ENCODE measurements at places on chromosomes 16 and 17.

GRCh38 chr17:28475151-28475900, 1.9 kb downstream of the SLC13A2 start:
- DNase-seq: no peak

DNA sequence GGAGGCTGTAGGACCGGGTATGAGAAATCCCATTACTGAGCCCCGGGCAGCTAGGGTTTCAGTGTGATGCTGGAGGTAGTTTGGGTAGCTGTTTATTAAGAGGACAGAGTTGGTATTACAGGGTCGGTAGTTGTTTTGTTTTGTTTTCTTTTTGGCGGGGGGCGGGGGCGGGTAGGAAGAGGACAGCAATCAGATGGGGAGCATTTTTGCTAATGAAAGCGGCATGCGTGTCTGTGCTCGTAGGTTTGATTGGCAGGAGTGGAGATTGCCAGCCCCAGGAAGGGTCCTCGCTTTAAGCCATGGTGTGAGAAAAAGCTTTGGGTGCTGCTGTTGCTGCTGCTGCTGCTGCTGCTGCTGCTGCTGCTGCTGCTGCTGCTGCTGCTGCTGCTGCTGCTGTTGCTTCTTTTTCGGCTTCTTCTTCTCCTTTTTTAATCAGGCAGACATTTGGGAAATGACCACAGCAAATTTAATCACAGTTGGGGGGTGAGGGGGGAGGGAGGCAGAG, 498.5 kb upstream of the ZFHX3 start:
- DNase-seq: no peak

DNA sequence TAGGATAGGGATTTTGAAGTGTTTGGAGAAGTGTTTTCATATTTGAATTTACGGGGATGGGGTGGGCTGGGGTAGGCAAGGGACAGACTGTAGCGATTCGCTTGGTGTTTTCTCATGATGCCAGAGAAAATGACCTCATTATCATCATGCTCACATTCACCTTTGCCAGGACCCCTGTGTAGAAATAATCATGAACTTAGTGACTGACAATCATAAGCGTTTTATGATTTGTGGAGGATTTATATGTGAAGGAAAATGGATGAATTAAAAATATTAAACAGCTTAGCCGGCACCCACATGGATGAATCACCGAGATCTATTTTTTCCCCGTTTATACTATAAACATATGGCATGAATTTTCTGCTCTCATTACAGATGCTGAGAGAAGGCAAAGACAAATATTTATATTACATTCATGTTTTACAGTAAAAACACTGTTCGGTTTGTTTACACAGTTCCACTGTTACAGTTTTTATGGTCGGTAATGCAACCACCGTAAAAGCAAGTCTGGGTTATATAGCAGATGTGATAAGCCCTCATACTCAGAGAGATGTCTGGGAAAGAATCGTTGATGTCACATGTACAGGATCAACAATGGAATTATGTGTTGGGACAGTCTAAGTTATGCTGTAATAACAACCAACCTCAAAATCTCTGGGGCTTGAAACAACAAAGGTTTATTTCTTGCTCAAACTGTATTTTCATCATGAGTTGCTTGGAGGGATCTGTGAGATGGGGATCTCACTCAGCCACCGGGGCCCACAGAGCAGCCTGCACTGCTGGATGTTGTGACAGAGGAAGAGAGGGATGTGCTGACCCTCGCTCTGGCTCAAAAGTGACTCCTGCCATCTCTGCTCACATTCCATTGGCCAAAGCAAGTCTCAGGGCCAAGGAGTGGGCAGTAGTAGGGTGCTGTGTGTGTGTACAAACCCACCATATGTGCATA, 85.1 kb downstream of the WWOX start:
- peak; percentile 53 for DNase-seq

- no peak for DNase-seq
These were observed 41.8 kb downstream of the BRD7 start for GRCh38 chr16:50326835-50327465.

DNA sequence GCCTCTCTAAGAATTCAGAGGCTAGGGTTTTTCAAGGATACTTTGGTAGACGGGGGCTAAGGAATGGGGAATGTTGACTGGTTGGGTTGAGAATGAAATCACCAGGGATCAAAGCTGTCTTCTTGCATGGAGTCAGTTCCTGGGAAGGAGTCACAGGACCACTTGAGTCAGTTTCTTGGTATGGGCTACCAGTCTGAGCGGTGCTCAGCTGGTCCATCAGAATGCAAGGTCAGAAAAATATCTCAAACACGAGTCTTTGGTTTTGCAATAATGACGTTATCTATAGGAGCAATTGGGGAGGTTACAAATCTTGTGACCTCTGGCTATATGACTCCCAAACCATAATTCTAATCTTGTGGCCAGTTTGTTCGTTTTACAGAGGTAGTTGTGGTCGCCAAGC, 18.4 kb downstream of the CHD9NB start:
- DNase-seq: no peak

- DNase-seq: no peak
These were observed 18.0 kb downstream of the CD7 start for GRCh38 chr17:82299452-82299851.

GRCh38 chr17:28258347-28258887, 60.6 kb upstream of the TMEM97 start:
- DNase-seq: no peak

DNA sequence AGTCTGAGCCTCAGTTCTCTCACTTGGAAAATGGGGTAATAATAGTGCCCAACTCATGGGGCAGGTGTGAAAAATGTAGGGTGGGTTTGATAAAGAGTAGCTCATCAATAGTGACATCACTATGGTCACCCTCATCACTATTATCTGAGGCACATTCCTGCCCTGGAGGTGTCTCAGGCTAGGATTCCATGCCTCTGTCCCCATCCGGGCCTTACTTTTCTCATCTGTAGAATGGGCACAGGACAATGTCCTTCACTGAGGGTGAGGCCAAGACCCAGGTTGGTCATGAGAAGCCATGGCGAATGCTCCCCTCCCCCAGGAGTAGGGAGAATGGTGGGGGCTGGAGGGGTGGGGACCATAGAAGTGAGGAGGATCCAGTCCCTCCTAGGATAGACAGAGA, 30.5 kb downstream of the MYO15A start:
- no peak for DNase-seq

DNA sequence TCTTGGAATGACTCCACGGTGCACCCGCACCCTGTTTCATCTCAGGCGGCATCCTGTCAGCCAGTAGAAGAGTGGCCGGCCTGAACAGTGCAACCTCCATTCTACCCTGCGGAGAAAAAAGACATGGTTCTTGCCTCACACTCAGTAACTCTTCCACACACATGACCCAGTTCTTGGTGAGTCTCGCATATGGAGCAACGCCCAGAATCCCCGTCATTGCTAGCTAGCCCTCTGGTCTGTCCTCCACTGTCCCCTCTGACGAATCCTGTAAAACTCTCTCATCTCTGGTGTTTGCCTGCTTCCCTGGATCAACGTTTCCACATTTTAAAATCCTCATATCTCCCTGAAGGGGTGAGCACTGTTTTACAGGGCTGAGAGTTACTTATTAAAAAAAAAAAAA, 4.2 kb upstream of the RDM1 start:
- DNase-seq: no peak

DNA sequence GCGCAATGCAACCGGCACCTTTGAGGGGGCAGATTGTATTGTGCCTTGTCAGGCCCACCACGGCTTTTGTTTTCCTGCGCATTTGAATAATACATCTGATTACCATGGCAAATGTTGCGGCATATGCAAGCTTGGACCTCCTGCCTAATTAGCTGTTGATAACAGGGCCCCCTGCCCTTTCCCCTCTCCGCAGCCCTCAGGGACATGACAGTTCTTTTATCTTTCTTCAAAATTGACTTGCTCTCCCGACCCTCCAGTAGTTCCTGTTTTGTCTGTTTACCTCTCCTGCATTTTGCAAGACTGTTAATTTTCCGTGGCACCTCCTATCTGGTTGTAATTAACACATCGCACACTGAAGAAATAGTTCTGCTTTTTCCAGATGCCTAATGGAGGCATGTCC, 86.8 kb downstream of the RBFOX1 start:
- no peak for DNase-seq

DNA sequence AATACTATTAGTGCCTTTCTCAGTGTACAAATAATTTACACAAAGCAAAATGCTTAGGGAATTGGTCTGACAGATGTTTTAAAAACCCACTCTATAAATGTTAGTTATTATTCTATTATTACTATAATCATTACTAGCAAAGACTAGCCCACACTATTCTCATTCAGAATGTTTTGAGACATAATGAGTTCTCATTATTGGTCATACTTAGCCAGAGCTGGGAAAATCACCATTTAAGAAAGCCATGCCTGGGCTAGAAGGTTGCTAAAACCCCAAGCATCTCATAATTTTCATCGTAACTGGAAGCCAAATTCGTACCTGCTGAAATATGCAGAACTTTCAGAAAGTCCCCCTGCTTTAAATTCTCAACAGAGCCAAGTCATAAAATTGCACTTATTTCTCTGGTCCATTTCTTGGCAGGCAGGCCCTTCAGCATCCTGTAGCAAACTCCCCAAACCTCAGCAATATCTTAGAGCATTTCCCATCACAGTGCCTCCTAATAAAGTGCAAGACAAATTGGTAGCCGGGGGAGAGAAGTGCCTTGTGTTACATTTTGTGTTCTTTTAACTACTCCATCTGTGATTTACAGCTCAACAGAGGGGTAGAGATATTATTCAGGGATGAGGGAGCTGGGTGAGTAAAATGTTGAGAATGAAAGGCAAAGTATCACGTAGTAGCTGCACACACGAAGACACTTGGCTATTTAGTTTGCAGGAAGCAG, 79.8 kb upstream of the ADAMTS18 start:
- DNase-seq: no peak

- no peak for DNase-seq
These were observed 940.4 kb downstream of the KCNJ2 start for GRCh38 chr17:71109697-71110096.

DNA sequence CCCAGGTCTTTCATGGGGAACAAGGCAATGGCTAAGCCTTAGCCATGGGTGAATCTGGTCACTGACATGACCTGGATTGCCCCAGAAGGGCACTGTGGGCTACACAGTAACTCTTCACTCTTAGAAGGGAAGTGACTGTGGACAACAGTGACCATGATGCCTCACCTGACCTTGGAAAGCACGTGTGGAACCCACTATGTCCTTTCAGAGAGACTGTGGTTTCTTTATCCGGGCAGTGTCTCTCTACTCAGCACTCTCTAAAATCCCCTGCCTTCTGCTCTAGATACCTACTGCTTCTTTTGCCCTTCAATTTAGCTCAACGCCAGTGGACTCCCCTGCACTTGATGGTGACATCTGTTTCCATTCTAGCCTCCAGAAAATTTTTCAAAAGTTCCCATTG, 66.1 kb upstream of the ANKFN1 start:
- DNase-seq: no peak
